HEK293T (cell line): ENCODE measurements at places on chromosomes 13 and 19.

- peak; percentile 53 for DNase-seq
Observed at GRCh38 chr19:18519962-18520847, 1.7 kb downstream of the ELL start.

DNA sequence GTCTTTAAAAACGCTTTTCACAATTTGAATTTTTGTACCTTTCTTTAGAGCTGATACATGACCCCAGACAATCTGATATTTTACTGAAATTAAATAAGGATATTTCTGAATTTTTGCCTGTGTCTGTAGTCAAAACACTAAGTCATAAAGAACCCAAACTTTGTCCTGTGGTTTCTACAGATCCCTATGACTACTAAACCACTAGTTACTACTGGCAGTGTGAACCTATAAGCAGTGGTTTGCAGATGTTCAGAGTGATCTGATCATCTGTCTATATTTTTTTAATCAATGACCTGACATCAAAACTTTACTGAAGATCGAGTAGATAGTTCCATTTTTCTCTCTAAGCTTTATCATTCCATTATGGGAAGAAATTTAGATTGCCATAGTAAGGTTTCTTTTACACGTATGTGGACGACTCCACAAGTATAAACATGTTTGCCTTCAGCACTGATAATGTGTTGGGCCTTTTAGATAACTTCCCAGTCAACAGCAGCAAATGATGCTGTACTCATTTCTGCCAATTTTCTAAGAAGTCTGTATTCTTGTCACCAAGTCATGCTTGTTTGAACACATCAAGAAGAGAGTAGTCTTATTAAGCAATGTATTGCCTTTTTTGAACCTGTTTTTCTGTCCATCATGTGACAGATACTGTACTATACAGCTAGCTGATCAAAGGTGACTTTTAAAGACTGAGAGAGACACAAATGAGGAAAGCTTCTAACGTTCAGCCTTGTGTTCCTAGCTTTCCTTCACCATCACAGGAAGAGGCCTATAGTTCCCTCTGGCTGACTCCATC is 21.8 kb downstream of the POLR1D start:
- no peak for DNase-seq

DNA sequence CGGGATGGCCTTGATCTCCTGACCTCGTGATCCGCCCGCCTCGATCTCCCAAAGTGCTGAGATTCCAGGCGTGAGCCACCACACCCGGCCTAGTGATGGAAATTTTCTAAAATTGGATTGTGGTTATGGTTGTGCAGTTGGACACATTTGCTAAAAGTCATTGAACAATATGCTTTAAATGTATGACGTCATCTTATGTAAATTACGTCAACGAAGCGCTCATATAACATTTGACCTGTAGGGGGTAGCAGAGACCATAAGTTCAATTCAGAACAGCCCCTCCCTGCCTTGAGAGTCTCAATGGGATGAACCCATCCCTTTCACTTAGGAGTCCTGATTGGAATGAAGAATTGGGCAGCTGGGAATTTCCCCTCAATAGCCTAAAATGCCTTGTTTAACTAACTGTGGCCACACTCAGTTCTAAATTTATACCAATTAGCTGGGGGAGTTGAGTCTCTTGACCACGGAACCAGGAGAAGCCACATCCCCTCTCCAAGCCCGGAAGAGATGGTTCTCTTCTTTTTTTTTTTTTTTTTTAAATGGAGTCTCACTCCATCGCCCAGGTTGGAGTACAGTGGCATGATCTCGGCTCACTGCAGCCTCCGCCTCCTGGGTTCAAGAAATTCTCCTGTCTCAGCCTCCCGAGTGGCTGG is 15.2 kb upstream of the TLE6 start:
- peak; percentile 79 for DNase-seq

DNA sequence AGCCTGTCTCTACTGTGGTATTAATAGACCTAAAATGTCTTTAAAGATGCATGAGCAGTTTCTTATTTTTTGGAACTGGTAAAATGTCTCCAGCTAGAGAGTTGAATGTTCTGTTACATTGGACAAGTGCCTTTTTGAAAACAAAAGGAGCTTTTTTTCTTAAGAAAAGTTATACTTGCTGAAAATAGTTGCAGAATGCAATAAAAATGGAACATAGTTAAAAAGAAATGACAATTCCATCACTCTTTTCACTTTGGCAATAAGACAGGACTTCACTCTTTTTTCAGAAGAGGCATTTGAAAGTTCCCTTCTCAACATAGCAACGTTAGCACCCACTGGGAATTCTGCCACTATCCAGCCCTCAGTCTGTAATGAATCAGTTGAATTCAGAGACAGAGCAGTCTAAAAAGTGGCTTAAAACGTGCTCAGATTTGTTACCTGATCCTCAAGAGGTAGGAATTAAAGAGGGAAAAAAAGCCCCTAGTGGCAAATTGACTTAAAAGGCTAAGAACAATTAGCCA is 10.1 kb downstream of the RGCC start:
- no peak for DNase-seq

- no peak for DNase-seq
Observed at GRCh38 chr13:113765564-113765910, 6.5 kb downstream of the TMEM255B start.

DNA sequence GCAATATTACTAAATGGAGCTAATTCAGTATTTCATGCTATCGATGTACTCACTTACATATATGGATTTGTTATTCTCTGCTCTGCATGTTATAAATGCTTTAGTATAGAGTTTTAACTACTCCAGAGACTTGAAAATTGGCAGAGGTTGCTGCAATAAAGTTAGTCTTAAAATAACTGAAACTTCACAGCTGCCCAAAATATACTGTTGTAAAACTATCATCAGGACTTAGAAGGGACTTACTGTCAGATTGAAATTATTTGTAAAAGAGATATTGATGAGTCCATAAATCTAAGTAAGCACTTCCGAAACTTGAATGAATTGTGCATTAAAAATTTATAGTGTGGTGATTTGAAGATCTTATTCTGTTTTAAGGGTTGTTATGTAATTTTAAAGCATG is 1178.2 kb upstream of the PCDH20 start:
- no peak for DNase-seq

DNA sequence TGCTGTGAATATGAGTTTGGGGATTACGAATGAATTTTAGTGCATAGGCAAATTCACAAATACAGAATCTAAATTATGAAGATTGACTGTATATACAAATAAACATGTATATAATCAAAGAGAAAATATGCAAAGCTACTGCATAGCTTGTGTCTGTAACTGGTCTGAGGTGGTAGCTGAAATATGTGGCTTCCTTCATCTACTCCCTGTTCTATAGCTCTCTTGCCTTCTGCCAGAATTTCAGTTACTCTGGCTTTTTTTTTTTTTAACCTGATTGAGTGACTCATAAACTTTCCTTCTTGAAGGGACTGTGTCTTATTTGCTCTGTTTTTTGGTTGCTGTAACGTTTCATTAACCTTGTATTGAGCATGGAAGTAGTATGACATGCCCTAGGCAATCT is 26.6 kb downstream of the DNAJC3 start:
- no peak for DNase-seq

GRCh38 chr19:6676288-6676687 is 6.3 kb upstream of the TNFSF14 start:
- no peak for DNase-seq

DNA sequence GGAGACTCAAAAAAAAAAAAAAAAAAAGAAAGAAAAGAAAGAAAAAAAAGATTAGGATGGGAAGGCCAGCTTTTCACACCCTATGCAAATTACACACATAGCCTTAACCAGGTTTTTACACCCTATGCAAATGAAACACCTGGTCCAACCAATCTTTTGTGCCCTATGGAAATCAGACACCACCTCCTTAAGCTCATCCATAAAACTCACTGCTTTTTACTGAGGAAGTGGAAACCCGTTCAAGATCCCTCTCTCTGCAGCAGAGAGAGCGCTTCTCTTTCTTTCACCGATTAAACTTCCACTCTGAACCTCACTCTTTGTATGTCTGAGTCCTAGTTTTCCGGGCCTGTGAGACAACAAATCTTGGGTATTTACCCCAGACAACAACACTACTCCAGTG is 25.3 kb upstream of the HOMER3 start:
- DNase-seq: no peak

GRCh38 chr19:19410553-19411550 is 5.4 kb downstream of the GATAD2A start:
- no peak for DNase-seq
